KBM-7 (cell line): ENCODE measurements at places on chromosomes 13 and 19.

GRCh38 chr19:23515551-23515950, 120.3 kb upstream of the ZNF91 start:
- DNase-seq = no peak

- DNase-seq = no peak
Observed at GRCh38 chr19:2503521-2504109, 27.7 kb downstream of the GADD45B start.

DNA sequence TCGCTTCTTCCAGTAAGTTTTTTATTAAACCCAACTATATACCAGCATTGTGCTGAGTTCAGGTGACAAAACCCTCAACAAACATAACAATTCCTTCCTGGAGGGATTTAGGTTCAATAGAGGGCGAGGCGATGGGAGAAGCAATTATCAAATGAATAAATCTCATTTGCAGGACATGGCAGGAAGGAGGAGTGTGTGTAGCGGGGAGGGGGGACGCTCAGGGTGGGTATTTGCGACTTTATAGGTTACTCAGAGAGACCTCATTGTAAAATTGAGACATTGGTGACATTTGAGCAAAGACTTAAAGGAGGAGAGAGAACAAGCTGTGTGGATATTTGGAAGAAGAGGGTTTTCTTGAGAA, 3.9 kb downstream of the C3 start:
- no peak for DNase-seq

- no peak for DNase-seq
Observed at GRCh38 chr19:13946414-13946813, 5.9 kb upstream of the DCAF15 start.

- peak; percentile 46 for DNase-seq
Observed at GRCh38 chr19:10113964-10114650, 2.6 kb downstream of the P2RY11 start.

GRCh38 chr19:2326699-2327360, 1.6 kb downstream of the LSM7 start:
- DNase-seq = no peak

DNA sequence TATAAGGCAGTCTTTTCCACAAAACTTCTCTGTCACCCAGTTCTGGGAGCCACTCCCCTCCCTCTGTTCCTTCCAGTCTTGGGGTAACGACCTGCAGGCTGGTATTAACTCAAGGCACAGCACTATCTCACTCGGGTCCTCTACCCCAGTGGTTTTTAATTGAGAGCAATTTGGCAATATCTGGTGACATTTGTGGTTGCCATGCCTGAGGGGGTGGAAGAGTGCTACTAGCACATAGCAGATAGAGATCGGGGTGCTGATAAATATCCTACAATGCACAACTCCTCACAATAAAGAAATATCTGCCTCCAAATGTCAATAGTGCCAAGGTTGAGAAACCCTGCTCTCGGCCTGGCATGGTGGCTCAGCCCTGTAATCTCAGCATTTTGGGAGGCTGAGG, 117.7 kb upstream of the ABCC4 start:
- DNase-seq = no peak

DNA sequence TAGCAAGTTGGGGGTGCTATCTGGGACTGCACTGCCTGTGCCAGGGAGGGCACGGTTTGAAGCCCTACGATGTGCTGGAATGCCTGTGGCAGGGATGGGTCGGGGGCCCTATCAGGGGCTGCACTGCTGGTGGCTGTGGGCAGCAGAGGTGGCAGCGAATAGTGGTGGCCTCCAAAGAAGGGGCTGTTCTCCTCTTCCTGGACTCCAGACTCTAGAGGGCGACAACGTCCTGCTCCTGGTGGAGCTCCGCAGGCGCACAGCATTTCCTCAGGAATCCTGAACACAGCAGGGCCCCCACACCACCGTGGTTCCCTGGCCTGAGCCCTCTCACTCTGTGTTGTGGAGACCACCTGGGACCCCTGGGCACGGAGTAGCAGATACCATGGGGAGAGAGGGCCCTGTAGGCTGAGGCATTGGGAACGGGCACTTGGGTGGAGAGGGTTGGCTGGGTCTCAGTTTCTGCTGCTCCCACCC, 145.6 kb downstream of the TNFRSF19 start:
- DNase-seq = no peak

DNA sequence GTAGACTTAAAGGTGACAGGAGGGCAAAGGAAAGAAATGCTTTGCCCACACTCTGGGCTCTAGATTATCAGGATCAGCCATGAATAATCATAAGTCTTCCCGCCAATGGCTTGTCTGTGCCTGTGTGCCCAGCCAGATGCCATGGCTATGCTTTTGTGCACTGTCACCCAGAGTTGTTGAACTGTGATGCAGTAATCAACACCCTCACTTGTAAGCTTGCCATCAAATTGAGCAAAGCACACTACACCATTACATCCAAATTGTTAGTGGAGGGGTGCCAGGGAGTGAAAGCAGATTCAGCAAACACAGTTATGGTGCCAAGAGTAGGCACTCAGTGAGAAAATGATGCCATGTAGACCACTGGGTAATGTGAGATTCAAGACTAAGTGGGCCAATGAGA, 845.3 kb upstream of the MIR17HG start:
- no peak for DNase-seq

- DNase-seq = no peak
Observed at GRCh38 chr19:50542943-50543342, 25.3 kb downstream of the LRRC4B start.

GRCh38 chr19:38686530-38686888, 39.1 kb downstream of the ACTN4 start:
- DNase-seq = peak; percentile 77

DNA sequence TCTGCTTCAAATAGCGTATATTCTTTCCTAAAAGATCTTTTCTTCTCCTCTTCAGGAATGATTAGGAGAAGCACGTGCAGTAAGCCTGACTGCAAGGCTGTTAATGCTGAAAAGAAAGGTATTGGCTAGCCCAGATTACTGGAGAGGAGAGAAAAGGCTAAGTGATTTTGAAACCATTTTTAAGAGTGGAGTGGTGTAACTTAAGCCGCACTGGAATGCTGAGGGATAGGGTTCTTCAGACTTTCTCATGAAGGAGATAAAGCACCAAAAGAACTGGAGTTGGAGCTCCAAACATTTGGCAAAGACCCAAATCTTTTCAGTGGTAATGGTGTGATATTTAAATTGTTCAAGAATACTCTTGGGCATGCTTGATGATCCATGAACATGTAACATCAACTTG, 388.3 kb downstream of the COG6 start:
- DNase-seq = no peak

DNA sequence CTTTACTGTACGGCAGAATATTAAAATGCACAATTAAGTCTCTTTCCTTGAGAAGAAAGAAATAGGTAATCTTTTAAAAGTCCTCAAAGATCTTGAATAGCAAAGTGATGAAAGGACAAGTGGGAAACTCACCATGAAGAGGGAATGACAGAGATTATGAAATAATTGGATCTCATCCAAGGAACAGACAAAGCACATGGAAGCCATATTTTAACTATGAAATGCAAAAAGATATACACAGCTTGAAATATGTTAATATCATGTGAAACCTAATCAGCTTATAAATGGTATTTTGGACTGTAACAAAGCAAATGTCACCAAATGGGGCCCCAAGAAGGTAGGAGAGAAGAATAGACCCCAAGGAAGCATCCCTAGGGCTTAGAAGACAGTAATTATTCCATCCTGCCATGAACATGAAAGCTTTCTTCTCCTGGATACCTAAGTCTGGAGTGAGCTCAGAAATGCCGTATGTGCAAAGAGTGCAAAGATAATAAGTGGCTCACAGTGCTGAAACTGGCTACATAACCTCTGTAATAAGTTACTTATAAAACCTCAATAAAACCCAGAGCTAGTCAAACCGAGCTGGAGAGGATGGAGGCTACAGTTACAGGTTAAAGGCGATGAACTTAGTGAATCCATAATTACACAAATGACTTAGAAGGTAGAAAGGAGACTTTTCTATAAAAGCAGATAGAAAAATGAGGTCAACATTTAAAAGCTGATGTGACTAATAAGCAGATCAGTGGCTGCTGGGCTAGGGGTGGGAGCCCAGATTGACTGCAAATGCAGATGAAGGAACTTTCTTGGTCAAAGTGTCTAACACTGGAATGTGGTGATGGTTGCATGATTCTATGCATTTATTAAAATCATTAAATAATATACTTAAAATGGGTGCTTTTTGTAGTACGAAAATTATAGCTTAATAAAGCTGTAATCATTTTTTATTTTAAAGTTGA, 34.4 kb downstream of the DCLK1 start:
- no peak for DNase-seq

DNA sequence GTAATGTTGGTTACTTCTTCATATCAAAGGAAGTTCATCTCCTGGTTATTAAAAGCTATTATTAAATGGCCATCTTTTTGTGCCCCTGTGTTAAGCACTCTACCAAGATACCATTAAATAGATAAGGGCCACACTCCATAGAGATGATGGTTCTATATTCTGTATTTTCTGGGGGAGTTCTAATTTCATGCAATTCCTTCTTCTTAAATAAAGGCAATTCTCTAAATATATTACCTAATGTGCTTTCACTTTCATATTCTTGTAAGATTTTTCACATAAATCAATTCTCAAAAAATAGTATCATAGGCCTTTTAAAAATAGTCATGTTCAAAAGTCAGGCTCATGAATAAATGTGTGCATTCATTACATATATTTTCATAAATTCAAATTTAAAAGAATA, 47.0 kb upstream of the USPL1 start:
- no peak for DNase-seq

- DNase-seq = no peak
Observed at GRCh38 chr13:53642306-53642705, 613.7 kb downstream of the OLFM4 start.

DNA sequence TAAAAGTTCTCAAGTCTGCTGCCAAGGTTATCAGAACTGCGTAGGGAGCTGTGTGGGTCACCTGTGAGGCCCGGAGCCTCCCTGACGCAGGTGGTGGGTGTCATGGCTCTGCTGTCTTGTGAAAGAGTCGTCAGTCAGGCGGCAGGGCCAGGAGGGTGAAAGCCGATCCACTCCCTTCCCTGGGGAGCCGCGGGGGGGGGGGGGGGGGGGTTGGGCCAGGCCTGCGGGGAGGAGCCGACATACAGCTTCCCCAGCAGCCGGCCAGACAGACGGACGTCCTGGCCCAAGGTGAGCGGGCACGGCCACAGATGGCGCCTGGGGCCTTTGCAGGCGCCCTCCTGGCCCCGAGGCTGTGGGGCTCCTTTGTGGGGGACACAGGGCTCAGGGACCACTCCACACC, 12.4 kb downstream of the SBNO2 start:
- no peak for DNase-seq

DNA sequence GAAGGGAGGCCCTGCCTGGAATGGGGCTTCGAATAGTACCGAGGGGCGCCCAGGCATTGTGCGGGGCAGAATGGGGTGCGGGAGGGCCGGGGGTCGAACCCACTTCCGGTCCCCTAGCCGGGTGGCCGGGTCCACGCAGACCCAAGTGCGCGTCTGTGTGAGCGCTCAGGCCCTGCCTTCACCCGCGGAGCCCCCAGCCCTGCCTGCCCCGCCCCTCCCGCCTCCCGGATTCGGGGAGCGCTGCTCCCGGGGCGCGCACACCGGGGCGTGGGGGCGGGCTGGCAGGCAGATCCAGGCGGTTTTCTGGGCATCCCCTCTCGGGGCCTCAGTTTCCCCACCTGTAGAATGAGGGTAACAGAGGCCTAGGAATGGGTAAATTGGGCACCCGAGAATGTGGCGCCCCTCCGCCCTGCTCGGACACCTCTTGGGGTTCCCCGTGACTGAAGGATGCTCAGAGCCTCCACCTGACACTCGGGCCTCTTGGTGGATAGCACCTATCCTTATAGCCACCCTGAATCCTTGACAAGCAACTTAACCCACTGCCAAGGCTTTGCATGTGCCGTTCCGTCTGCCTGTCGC, 682 bp downstream of the PIK3R2 start:
- DNase-seq = no peak

GRCh38 chr13:34738254-34738992, 203.6 kb upstream of the NBEA start:
- DNase-seq = no peak

DNA sequence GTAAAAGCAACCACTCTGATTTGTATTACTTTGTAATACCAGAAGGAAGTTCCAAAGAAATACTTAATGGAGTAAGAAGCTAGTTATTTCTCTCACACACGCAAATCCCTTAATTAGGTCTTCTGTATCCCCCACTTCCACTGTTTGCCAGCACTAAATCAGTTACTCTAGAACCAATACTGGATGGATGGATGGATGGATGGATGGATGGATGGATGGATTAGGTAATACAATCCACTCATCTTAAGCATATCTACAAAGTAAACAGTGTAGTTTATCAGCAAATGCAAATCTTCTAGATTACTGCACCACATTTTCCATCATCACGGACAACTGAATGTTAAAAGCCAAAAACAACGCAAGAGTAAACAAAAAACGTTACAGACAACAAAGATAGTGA, 5.2 kb upstream of the EFNB2 start:
- DNase-seq = no peak

GRCh38 chr19:11225815-11226214, 13.6 kb upstream of the ANGPTL8 start:
- no peak for DNase-seq

DNA sequence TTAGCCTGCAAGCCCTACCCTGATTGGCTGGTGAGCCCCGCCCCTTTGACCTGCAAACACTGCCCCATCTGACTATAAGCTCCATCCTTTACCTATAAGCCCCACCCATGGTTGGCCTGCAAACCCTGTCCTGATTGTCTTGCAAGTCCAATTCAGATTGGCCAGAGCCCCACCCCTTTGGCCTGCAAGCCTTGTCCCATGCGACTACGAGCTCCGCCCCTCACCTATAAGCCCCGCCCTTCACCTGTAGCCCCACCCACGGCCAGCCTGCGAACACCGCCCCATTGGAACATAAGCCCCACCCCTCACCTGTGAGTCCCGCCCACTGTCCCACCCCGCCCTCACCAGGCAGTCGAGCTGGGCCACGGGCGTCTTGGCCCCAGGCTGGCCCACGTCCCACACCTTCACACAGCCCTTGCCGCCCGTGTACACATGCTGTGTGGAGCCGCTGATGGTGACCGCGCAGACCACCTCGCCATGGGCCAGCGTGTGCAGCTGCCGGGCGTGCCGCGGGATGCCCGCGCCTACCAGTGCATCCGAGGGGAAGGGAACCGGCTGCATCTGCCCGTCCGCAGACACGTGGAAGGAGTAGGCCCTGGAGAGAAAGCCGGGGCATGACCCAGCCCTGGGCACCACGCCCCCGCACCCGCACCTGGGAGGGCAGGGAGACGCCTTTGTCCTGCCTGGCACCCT, 22.9 kb downstream of the TLE2 start:
- no peak for DNase-seq

- DNase-seq = no peak
Observed at GRCh38 chr13:68784275-68784674, 1323.4 kb upstream of the ATXN8OS start.
